Peyer's patch (tissue), 4 donors: ENCODE measurements at places on chromosomes 1 and 21. TPM values are rescaled to one million over a fixed set of nuclear protein-coding genes. Genes with fewer than 3 reads are reported as not detected.

Gene SEMA4A
- total RNA-seq, result 19.0 TPM

Gene UQCRHL
- total RNA-seq, result 1.8 TPM

Gene ZNF593OS
- total RNA-seq, result not detected

Gene NR1I3
- 3.2 TPM for total RNA-seq

Gene CFAP45
- 2.5 TPM for total RNA-seq

Gene ANGPTL3
- not detected for total RNA-seq

Gene C1orf115
- total RNA-seq, result 228 TPM

Gene CACNA1E
- 0.47 TPM for total RNA-seq

Gene CFAP74
- not detected for total RNA-seq

Gene AMY2B
- total RNA-seq, result 32.2 TPM

DNA sequence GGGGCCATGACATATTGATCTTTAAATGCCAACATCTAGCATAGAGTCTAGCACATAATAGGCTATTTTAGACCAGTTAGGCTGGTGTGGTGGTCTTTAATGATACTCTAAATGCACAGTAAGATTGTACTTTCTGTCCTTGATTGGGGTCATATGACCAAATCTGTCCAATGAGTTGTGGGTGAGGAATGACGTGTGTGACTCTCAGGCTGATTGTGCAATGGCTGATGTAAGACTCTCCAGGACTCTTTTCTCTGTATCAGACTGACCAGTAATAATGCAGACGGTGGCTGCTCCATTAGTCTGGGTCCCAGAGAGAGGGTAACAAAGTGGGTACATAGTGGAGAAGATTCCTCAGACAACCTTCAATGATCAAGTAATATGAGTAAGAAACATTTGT, 541.6 kb upstream of the CAMK1G start:
- DNase-seq, result no peak
- H3K4me3 ChIP-seq, result no peak overlapping the region
- no peaks in the 10 kb centered on the region for H3K27me3 ChIP-seq
- no peak overlapping the region for H3K27ac ChIP-seq
- H3K36me3 ChIP-seq, result no peaks in the 10 kb centered on the region

DNA sequence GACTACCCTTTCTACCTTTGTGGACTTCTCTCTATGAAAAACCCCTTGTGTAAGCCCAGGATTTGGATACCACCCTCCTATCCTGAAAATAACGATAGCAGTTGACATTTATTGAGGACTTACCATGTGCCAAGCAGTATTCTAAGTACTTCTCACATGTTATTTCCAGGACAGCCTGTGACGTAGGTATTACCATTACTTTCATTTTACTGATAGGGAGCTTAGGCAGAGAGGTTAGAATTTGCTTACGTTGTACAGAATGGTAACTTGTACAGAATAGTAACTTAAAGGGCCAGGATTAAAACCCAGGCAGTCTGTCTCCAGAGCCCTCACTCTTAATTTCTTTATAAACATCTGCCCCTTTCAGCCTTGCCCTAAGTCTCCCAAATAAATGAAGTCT, 138.3 kb downstream of the NTMT2 start:
- no peaks in the 10 kb centered on the region for H3K4me1 ChIP-seq
- H3K36me3 ChIP-seq, result no peaks in the 10 kb centered on the region
- no peaks in the 10 kb centered on the region for H3K27me3 ChIP-seq
- no peak for DNase-seq

GRCh38 chr1:236716160-236716559, 29.9 kb downstream of the ACTN2 start:
- no peak overlapping the region for H3K4me3 ChIP-seq
- no peak overlapping the region for H3K27ac ChIP-seq
- no peaks in the 10 kb centered on the region for H3K4me1 ChIP-seq
- H3K27me3 ChIP-seq, result no peaks in the 10 kb centered on the region

DNA sequence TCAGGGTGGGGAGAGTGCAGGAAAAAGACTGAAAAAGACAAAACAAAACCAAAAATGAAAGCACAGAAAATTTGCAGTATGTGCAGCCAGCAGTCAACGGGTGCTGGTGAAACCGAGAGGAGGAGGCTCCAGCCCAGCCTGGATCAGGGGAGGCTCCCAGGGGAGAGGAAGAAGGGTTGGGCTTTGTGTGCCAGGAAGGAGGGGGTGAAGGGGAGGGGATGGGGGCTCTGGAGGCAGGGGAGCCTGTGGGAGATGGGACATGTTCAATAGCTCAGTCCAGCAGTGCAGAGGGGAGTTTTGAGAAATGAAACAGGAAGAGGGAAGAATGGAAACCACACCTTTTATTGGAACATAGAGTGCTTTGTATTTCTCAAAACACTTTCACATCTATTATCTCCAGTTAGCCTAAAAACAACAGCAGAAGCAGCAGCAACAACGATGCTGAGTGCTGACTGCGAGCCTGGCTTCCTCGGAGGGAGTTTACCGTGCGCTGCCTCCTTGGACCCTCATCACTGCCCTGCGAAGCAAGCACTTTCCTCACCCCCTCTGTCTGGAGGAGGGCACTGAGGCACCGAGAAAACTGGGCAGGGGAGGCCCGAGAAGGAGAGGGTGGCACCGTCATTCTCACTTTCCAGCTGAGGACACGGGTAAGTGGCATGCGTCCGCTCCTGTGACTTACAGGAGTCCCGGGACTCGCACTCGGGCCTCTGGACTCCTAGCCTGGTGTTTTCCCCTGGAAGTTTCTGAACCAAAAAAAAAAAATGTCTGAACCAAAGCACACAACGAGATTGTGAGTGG, 62.9 kb downstream of the MDM4 start:
- H3K27ac ChIP-seq, result peak overlapping the region; percentile 81
- no peaks in the 10 kb centered on the region for H3K27me3 ChIP-seq
- H3K36me3 ChIP-seq, result no peaks in the 10 kb centered on the region
- peak overlapping the region; percentile 40 for H3K4me3 ChIP-seq

DNA sequence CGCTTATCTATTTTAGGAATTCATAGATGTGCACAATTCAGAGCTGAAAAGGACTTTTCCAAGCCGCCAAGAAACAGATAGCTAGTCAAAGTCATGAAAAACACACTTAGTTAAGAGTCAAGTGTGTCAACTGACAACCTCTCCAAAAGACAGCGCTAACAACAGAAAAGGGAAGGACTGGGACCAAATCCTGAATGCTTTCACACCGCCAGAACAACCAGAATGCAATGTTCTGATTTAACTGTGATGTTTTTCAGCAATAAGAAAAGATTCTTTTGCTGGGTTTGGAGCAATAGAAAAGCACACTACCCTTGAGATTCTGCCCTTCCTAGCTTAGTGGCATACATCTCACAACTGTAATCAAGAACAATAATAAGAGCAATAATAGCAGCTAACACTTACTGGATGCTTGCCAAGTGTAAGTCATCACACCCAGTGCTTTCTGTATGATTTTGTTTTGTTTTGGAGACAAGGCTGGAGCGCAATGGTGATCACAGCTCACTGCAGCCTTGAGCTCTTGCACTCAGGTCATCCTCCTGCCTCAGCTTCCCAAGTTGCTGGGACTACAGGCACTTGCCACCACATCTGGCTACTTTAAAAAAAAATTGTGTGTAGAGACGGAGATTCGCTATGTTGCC, 33.9 kb upstream of the SDC3 start:
- H3K4me1 ChIP-seq, result peaks cover 7% of the 10 kb centered on the region
- H3K27me3 ChIP-seq, result no peaks in the 10 kb centered on the region
- no peaks in the 10 kb centered on the region for H3K36me3 ChIP-seq
- DNase-seq, result no peak
- H3K4me3 ChIP-seq, result no peak overlapping the region

GRCh38 chr1:191905781-191906180, 252.5 kb upstream of the RGS18 start:
- no peaks in the 10 kb centered on the region for H3K36me3 ChIP-seq
- H3K27me3 ChIP-seq, result no peaks in the 10 kb centered on the region
- H3K27ac ChIP-seq, result no peak overlapping the region
- H3K4me3 ChIP-seq, result no peak overlapping the region

DNA sequence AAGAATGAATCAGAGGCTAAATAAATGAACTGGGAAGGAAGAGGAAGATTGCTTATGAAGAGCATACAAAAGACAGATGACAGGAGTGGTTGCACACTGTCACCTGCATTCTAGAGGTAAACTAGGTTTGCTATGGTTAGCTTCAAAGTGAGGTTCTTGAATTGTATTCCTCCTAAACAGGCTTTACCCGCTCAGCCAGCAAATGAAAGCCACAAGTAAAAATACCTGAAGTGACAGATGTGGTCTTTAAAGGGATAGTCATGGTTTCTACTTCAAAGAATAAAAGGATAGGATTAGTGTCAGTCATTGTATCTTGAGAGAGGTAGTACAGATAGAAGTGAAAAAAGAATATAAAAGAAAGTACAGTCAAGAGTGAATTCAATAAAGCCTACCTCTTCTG, 32.4 kb upstream of the PRDX6 start:
- no peak overlapping the region for H3K4me3 ChIP-seq
- H3K4me1 ChIP-seq, result no peaks in the 10 kb centered on the region
- DNase-seq, result no peak
- no peaks in the 10 kb centered on the region for H3K36me3 ChIP-seq
- H3K27ac ChIP-seq, result no peak overlapping the region

- no peaks in the 10 kb centered on the region for H3K4me1 ChIP-seq
- H3K27me3 ChIP-seq, result no peaks in the 10 kb centered on the region
- H3K4me3 ChIP-seq, result no peak overlapping the region
- no peaks in the 10 kb centered on the region for H3K36me3 ChIP-seq
- DNase-seq, result no peak
Observed at GRCh38 chr1:22821027-22821426, 110.4 kb downstream of the EPHB2 start.

GRCh38 chr1:26907071-26907917, 6.5 kb downstream of the NR0B2 start:
- no peaks in the 10 kb centered on the region for H3K27me3 ChIP-seq
- no peak overlapping the region for H3K4me3 ChIP-seq
- DNase-seq, result peak; percentile 83
- H3K4me1 ChIP-seq, result no peaks in the 10 kb centered on the region
- H3K36me3 ChIP-seq, result no peaks in the 10 kb centered on the region
- H3K27ac ChIP-seq, result peak overlapping the region; percentile 58

DNA sequence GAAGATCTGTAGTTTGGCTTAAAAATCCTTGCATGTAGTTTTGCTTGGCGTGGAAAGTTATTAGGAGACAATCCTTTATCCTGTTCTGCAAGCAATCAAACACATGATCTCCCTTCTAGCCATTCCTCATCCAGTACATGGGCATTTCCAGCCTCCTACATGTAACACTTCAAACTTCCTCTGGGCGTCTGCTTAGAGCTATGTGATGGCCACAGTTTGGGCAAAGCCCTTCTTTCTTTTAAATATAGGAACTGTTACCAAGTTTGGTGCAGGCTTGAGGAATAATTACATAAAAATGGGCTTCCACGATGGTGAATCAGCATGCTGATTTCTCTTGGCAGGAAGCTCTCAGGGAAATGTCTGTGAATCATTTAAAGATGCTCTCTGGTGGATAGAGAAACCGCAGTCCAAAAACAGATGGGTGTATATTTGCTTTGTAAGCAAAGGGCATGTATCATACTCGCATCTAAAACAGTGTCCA, 176.9 kb upstream of the FMN2 start:
- H3K36me3 ChIP-seq, result no peaks in the 10 kb centered on the region
- no peak overlapping the region for H3K4me3 ChIP-seq
- no peaks in the 10 kb centered on the region for H3K4me1 ChIP-seq
- no peak overlapping the region for H3K27ac ChIP-seq
- no peaks in the 10 kb centered on the region for H3K27me3 ChIP-seq
